ENCODE measurements at places on chromosomes 4 and X.

DNA sequence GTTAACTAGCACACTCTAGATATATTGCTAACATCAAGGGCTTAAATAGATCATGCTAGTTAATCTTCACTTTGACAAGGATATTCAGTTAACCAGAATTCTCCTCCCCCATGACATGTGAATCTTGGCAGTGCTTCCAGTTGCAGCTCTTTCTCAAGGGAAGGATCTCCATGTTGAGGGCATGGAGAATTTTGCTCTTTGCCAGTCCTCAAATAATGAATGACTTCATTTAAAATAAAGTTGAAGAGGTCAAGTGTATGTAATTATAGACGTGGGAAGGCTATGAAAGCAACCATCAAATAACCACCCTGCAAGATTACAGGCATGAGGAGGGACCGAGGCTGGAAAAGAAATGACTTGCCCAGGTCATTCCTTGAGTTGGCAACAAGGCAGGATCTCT lies 87.3 kb upstream of the CPEB2 start:
- no peak for DNase-seq

- DNase-seq, result no peak
These were observed 132.0 kb upstream of the RAI2 start for GRCh38 chrX:17993062-17993461.

GRCh38 chrX:124145749-124146148 lies 184.2 kb downstream of the STAG2 start:
- DNase-seq, result no peak

GRCh38 chr4:161252520-161253141 lies 911.2 kb downstream of the FSTL5 start:
- peak; percentile 9 for DNase-seq

GRCh38 chrX:35351795-35352483 lies 409.3 kb downstream of the FAM47B start:
- DNase-seq, result no peak

DNA sequence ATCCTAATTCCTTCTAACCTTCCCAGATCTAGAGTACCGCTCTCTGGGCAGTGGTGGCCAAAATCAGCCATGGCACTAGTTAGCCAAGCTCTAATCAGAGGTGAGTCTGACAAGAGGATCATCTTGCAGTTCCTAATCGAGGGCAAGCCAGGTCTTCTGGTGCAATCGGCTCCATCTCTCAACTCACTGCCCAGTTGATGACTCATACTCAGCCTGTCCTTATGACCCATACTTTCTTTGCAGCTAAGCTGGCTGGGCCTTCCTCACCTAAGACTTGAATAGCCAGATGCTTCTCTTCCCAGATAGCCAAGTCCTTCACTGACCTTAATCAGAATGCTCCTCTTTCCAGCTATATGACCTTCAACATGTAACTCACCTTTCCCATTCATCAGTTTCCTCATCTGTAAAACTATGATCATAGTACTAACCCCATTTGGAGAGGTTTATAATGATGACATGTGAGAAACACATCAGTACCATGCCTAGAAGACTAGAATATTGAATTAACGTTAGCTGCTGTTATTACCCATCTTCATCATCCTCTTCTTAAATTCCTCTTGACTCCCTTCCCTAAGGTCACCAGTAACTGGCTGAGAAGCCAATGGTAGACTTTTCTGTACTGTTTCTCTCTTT lies 57.1 kb downstream of the RELL1 start:
- DNase-seq, result peak; percentile 85

- no peak for DNase-seq
These were observed 16.2 kb upstream of the SCRG1 start for GRCh38 chr4:173415092-173415491.

- peak; percentile 25 for DNase-seq
These were observed 34.1 kb downstream of the FHDC1 start for GRCh38 chr4:152970102-152970820.

DNA sequence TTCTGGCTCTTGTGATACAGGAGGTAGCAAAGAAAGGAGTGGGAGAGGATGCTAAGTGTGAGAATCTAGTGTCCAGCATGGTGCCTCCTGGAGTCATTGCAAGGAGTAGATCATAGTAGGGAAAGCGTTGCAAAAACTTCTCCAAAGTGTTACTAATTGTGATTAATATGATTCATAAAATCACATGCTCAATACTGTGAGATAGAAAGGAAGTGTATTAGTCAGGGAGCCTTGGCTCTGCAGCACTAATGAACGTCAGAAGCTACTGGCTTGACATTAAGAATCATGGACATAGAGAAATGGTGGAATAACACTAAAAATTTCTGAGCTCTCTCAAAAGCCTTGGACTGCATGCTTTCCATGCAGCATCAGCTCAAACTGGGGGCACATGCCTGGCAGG lies 299.1 kb downstream of the EVC2 start:
- DNase-seq, result peak; percentile 9

GRCh38 chr4:145066063-145066501 lies 31.9 kb downstream of the ANAPC10 start:
- no peak for DNase-seq

- DNase-seq, result no peak
These were observed 48.7 kb downstream of the CPZ start for GRCh38 chr4:8641256-8641655.

- DNase-seq, result peak; percentile 65
These were observed 631.9 kb upstream of the INTU start for GRCh38 chr4:127000846-127001245.

- no peak for DNase-seq
These were observed 363.1 kb upstream of the SLIT2 start for GRCh38 chr4:19888587-19888986.

DNA sequence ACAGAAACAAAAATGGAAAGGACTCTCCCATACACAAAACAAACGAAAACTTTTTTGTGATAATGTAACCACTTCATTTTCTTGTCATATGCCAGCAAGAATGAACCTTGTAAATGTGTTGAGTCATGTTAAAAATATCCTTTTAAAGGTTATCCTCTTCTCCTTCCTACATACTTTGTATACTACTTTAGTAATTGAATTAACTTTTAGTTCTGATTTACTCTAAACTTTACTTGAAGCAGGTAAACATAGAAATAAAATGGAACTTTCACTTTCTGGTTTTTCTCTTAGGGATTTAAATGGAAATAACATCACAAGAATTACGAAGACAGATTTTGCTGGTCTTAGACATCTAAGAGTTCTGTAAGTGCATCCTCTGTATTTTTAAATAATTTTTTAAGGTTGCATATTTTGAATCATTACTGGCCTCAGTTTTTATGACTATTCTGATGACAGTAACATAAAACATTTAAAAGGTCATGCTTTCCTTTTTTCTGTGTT lies 4.7 kb downstream of the SLIT2 start:
- DNase-seq, result no peak

- DNase-seq, result no peak
These were observed 14.1 kb upstream of the CXCL6 start for GRCh38 chr4:73822389-73822788.

DNA sequence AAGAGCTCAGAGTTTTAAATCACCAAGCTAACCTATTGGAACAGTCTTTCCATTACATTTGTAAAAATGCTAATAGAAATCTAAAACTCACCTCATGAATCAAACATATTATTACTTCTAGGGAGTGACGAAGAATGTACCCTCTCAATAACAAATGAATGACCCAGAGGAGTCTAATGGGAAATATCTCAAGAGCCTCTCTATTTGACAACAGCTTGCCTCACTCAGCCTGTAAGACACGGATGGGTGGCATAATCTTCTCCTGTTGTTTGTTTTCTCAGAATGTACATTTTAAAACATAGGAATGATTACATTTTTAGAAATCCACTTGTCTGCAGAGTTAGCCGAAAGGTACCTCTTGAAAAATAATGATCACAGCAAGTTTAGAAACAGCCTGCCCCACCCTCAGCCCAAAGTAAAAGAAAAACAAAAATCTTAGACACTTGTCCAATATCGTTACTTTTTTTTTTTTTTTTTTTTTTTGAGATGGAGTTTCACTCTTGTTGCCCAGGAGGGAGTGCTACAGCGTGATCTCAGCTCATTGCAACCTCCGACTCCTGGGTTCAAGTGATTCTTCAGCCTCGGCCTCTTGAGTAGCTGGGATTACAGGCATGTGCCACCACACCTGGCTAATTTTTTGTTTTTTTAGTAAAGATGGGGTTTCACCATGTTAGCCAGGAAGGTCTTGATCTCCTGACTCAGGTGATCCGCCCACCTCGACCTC lies 183.6 kb upstream of the FTHL17 start:
- no peak for DNase-seq

DNA sequence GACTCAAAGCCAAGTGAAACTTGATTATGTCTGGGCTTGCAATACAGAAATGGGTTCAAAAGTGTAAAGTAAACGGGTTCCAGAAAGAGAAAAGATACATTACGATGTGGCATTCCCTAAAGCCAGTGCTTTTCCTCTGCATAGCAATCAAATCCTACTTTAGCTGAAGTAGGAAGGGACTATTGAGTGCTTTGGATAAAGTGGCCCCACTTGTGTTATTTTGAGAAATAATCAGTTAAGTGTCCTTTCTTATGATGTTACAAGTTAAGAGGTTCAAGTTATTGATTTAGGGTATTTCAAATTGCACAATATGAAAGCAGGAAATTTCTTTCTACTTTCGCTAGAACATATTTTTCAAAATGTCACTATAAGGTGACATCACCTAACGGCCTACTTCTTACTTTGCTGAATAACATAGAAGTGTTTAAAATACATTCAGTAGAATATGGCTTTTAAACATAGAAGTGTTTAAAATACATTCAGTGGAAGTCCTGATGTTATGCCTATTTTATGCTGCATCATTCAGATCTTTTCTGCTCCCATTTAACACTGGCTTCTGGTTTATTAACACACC lies 235.2 kb downstream of the DTHD1 start:
- DNase-seq, result no peak

DNA sequence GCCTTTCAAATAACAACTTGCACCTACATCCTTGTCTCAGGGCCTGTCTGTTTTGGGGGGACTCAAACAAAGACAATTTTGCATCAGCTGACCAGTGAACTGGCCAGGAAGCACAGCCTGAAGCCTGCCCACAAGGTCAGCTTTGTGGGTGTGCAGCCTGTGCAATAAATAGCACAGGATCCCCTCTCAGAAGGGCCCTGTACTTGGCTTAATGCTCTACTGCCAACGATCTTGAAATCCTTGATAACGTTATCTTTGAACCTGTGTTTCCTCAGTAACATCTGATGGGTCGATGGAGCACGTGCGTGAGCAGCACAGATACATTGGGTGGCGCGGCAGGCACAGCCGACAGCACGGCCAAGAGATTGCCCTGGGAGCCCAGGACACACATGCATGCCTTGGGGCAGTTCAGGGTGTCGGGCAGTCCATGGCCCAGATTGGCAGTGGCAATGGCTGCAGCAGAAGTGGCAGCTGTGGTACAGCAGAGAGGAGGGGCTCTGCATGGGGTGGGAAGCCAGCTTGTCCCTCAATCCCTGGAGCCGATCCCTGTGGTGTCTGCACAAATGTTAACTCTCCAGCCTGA lies 58.8 kb upstream of the ATP6AP2 start:
- DNase-seq, result no peak

- peak; percentile 90 for DNase-seq
These were observed at the start of gene PITX2 for GRCh38 chr4:110622841-110623717. Gene PITX2 (minus strand): TSS chr4:110623077. CDS start chr4:110622460, 617 bp downstream.

GRCh38 chr4:152050106-152050505 lies 289.3 kb upstream of the GATB start:
- no peak for DNase-seq

DNA sequence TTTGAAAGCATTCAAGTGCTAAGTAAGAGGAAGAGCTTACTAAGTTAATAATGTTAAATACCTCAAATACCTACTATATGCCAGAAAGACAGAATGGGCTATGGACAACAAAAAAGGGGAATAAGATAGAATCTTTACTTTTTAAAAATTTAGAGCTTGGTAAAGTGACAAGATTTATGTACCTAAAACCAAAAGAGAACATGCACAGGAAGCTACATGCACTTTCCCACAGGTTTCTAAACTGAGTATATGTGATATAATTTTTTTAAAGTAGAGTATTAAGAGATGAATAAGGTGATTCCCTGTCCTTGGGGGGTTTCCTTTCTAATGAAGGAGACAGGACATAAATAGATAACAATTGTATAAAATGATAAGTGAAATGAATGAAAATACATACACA lies 30.7 kb downstream of the SLC4A4 start:
- no peak for DNase-seq

GRCh38 chrX:22357621-22358020 lies 84.9 kb downstream of the CBLL2 start:
- DNase-seq, result no peak

GRCh38 chr4:123659730-123660129 lies 263.1 kb downstream of the SPRY1 start:
- no peak for DNase-seq

DNA sequence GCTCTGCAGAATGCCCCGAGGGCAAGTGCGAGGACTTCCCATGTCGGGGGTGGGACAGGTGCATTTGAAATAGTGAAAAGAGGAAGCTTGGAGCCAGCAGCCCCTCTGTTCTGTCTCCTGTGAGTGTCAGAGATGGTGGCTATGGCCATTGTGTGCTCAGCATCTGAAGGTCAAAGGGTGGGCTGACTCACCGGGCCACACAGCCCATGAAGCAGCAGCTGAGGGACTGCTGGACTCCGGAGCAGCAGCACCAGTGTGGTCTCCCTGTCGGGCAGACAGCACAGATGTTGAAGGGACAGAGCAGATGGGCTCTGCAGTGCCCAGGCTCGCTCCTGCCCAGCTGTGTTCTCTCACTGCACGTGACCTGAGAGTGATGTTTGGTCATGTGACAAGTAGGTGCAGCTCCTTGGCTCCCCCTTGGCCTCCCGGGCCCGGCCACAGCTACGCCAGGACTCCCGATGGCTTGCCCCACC lies 53.5 kb downstream of the TBC1D14 start:
- no peak for DNase-seq

DNA sequence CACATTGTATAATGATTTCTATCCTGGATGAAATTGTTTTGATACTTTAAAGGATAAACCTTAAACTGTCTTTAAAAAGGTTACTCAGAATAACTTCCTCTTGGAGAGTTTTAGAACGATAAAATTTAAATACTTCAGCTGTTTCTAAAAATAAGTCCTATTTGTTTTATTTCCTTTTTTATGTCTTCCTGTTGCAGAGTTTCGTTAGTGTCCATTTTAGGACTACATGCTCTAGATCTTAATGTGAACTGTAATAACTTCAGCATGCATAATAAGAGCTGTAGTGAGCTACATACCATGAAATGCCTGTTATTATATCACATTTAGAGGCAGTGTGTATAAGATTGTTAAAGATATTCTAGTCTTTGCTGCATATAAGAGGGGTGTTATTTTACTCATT lies 14.6 kb downstream of the ATP10D start:
- DNase-seq, result no peak

GRCh38 chr4:147723326-147723725 lies 8.6 kb upstream of the ARHGAP10 start:
- peak; percentile 80 for DNase-seq

- DNase-seq, result no peak
These were observed 105.9 kb downstream of the FBXO8 start for GRCh38 chr4:174177536-174177935.

DNA sequence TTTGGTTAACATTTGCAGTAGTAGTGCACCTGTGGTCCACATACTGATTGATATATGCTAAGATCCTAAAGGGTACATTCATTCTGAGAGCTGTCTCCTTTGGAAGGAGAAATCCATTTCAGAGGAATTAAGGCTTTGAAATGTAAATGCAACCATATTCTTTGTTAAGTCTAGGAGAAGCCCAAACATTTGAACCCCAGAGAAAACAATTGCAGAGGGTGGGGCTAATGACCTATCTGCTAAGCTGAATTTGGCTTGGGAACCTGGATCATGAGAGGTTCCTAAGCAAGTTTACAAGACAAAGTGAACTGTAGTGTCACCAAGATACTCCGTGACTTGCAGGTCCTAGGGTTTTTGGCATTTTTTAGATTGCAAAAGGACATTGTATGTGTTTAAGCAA lies 41.2 kb downstream of the LAS1L start:
- DNase-seq, result no peak

Measured in AG10803 (cell line).